C1 segment of cervical spinal cord (tissue), 14 donors: ENCODE measurements at places on chromosomes 2 and 18.

GRCh38 chr2:166573391-166573790, 79.3 kb upstream of the SCN7A start:
- DNase-seq: no peak

GRCh38 chr2:233497692-233498091, 68.9 kb downstream of the USP40 start:
- no peak for DNase-seq

- DNase-seq: no peak
Observed at GRCh38 chr2:73033142-73033765, 38.3 kb downstream of the SFXN5 start.

- no peak for DNase-seq
Observed at GRCh38 chr18:76212960-76213359, 282.1 kb downstream of the ZNF516 start.

DNA sequence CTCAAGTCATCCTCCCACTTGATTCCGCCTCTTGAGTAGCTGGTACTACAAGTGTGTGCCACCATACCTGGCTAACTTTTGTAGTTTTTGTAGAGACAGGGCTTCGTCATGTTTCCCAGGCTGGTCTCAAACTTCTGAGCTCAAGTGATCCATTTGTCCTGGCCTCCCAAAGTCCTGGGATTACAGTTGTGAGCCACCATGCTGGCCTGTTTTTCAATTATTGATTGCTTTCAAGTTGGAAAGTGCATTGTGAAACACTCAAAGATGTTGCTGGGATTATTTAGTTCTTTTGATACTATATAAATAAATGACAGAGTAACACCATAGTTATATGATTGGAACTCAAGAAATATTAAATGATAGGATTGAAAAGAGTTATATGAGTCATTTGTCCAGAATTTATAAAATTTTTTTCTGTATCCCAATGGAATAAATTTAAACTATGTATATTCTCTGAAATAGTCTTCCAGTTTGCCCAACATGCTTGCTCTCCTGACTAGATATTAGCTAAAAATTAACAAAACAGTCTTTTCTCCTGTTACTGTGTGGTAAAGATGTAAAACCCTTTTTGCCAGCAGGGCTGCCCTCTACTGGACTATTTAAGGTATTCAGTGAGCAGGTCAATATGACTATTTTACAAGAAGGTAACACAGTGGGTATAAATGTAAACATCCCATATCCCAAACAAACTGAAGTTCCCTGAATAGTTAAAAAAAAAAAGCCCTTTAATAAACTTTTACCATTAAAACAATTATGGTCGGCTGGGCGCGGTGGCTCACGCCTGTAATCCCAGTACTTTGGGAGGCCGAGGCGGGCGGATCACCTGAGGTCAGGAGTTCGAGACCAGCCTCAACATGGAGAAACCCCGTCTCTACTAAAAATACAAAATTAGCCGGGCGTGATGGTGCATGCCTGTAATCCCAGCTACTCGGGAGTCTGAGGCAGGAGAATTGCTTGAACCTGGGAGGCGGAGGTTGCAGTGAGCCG, 42.7 kb downstream of the ACSL3 start:
- no peak for DNase-seq

GRCh38 chr2:239506101-239506857, 105.5 kb upstream of the HDAC4 start:
- DNase-seq: no peak

DNA sequence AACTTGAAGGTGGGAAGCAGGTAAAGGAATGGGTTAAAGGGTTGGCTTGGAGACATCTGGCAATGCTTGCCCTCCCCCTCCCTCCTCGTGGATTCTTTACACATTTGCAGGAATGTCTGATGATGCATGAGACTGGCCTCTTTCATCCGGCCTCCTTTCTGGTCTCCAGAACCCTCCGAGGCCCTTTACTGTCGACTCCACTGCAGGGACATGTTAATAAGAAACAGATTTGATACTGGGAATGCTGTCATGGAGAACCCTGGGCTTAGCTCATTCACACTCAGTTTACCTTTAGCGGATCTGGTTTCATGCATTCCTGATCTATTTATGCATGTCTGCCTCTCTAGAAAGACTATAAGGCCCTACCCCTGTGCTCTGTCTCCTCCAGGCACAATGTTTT, 238.7 kb downstream of the TGIF1 start:
- DNase-seq: no peak

- peak; percentile 13 for DNase-seq
Observed at GRCh38 chr2:232655392-232655791, 22.0 kb downstream of the EFHD1 start.

- no peak for DNase-seq
Observed at GRCh38 chr2:74357627-74358026, 14.4 kb upstream of the SLC4A5 start.

- DNase-seq: no peak
Observed at GRCh38 chr2:181648478-181649155, 8.3 kb downstream of the CERKL start.

GRCh38 chr2:188415754-188416083, 124.0 kb downstream of the GULP1 start:
- no peak for DNase-seq

DNA sequence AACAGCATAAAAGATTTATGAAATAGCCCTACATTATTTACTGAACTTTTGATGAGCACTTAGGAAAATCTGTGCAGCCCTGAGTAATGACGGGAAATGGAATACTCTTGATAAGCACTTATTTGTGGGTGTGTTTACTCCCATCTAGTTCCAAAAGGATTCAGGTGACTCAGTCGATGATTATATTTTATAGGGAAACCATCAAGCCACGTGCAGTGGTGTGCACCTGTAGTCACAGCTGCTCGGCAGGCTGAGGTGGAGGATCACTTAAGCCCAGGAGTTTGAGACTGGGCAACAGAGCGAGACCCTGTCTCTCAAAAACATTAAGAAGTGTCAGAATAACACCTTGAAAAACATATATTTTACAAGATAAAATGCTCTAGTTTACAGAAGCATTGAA, 91.9 kb downstream of the CABYR start:
- DNase-seq: no peak

- no peak for DNase-seq
Observed at GRCh38 chr2:84450288-84451227, 8.5 kb downstream of the SUCLG1 start.

DNA sequence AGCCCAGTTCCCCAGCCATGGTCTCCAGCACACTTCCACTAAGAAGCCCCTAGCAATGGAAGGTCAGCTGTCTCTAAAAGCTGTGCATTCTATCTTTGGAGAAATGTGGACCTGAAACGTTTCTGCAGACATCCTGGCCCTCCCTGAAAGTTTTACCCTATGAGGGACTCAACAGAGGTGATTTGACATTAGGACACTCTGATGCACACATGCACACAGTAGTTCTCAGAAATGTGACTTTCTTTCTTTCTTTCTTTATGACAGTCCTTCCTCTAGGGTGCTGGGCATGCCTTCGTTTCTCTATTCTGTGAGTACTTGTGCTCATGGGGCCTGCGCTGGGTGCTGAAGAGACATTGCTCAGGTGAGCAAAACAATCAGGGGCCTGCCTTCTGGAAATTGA, 857.3 kb downstream of the RNF144A start:
- DNase-seq: no peak

- no peak for DNase-seq
Observed at GRCh38 chr2:138223319-138223718, 259.0 kb downstream of the HNMT start.

GRCh38 chr18:10149768-10150556, 236.1 kb downstream of the VAPA start:
- DNase-seq: no peak

GRCh38 chr2:217657252-217657651, 345.5 kb downstream of the TNS1 start:
- peak; percentile 15 for DNase-seq

GRCh38 chr18:5890331-5891183, 4.8 kb downstream of the TMEM200C start:
- DNase-seq: no peak

DNA sequence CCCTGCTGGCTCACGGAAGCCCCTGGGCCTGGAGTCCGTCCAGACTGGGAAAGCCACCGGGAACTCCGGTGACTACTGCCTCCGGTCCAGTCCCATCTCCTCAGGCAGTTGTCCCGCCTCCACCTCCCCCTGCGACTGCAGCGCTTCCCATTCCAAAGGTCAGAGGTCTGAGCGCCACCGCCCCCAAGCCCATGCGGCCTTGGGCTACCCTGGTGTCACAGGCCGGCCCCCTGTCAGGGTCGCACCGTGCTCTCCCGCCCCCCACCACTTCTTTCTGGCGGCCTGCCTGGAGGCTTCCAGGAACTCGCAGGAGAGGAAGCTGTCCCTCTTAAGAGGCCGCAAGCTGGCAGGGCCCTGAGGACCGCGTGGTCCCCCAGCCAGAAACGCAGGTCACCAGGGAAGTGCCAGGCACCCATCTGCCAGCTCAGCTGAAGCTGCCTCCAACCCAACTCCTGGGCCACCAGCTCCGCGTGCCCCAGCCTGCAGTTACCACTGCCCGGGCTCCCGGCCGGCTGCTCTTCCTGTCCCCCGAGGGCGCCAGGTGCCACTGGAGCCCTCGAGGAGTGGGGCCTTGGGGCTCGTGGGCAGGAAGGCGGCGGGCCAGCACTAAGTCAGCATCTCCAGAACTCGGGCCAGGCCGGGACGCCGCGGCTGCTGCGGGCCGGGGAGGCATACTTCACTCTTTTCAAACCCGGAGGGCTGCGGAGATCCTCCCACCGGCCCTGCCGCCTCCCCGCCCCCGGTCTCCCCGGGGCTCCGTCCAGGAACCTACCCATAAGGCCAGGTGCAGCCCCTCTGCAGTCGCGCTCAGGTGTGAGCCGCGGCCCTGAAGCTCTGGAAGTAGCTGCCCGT, 83.3 kb upstream of the POMC start:
- DNase-seq: peak; percentile 48

DNA sequence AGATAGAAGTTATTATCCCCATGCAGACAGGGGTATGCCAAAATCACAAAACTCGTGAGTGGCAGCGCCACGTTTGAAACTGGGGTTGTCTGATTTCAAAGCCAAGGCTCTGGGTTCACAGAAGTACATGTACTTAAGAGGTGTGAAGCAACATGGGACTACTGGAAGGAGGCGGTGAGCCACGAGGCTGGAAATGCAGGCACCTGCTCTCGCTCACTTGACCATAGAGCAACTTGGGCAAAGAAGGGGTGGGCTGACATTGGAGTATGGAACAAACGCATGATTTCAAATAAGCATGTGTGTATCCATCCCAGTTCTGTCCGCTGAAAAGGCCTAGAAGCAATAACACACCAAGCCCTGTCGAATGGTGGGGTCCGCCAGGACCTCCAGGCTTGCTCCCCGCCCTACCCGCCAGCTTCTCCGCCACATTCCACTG, 593 bp upstream of the ACTR2 start:
- DNase-seq: no peak

- no peak for DNase-seq
Observed at GRCh38 chr2:172415157-172415864, 12.1 kb upstream of the ITGA6 start.

GRCh38 chr2:179255129-179255528, 9.5 kb downstream of the SESTD1 start:
- DNase-seq: no peak

- DNase-seq: no peak
Observed at GRCh38 chr2:31812051-31812798, 198.6 kb downstream of the MEMO1 start.

GRCh38 chr2:118834901-118835745, 12.3 kb downstream of the EN1 start:
- no peak for DNase-seq

DNA sequence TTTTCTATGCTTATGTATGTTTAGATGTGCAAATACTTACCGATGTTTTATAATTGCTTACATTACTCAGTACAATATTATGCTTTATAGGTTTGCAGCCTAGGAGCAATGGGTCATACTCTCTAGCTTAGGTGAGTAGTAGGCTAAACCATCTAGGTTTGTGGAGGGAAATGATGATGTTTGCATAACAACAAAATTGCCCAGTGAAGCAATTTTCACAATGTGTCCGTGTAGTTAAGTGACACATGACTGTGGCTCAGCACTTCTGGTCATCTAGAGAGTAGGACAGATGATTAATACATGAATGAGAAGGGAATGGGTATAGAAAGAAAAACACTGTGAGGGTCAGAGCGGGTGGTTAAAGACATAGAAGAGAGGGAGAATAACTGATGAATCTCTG, 2116.2 kb upstream of the PIK3C3 start:
- DNase-seq: no peak

- DNase-seq: no peak
Observed at GRCh38 chr2:180728928-180729559, 251.4 kb upstream of the UBE2E3 start.

DNA sequence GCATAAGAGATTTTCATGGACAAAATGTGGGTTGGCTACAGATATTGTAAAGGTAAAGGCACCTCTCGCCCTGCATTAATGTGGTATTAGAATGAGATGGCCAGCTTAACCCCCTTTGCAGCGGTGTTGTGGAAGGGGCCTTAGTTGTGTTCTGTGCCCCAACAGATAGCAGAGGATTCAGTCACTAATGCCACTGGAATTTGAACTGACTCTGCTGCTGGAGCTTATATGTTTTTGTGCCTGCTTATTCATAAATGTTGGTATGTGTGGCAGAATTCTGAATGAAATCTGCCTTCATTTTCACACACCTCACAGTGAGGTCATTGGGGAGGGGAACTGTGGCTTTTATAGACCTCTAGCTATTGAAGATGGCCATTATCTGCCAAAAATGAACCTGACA, 90.7 kb upstream of the ITGA6 start:
- DNase-seq: no peak

DNA sequence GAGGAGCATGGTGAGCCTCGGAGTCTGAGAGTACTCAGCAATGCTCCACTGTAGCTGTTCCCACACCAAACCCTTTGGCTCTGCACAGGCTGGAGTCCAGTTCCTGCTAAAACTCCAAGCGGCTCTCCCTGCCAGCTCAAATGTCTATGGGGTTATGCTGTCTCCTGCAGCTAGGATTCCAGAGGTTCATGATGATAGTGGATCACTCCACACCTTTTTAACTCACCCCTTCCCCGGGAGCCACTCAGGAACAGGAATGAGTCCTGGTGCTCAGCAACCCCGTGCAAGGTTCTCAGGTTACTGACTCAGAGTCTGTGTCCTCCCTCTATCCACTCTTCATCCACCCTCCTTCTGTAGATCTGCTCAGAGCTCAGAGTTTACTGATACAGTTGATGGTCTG, 410.0 kb downstream of the CDH19 start:
- DNase-seq: no peak

GRCh38 chr2:221330436-221330835, 241.7 kb downstream of the EPHA4 start:
- DNase-seq: no peak

GRCh38 chr18:12749121-12749520, 46.3 kb downstream of the PSMG2 start:
- no peak for DNase-seq

- no peak for DNase-seq
Observed at GRCh38 chr2:42854207-42854818, 61.9 kb upstream of the HAAO start.

- DNase-seq: no peak
Observed at GRCh38 chr18:24500217-24500616, 39.8 kb downstream of the HRH4 start.

DNA sequence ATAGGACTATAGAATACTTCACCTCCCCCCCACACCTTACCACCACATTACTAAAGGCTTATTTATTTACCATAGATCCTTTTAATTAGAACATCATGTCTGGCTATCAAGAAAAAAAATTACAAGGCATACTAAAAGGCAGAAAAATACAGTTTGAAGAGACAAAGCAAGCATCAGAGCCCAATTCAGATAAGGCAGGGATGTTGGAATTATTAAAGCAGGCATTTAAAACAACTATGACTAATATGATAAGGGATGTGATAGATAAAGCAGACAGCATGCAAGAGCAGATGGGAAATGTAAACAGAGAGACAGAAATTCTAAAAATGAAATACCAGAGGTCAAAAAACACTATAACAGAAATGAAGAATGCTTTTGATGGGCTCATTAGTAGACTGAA, 55.4 kb upstream of the SMIM21 start:
- DNase-seq: no peak

- no peak for DNase-seq
Observed at GRCh38 chr18:14912967-14913366, 165.0 kb downstream of the ANKRD30B start.
